ENCODE measurements at places on chromosomes 3 and 15. TPM values are rescaled to one million over a fixed set of nuclear protein-coding genes. Genes with fewer than 3 reads are reported as not detected.

SI gene
- total RNA-seq = not detected

GADL1 gene
- total RNA-seq = 2.3 TPM

IRAK2 gene
- 2.9 TPM for total RNA-seq

SNX22 gene
- total RNA-seq = 0.42 TPM

C3orf20 gene
- total RNA-seq = 0.26 TPM

ACTC1 gene
- total RNA-seq = 187 TPM

ARL6IP5 gene
- 60.8 TPM for total RNA-seq
